ENCODE measurements at places on chromosomes 4 and X. TPM values are rescaled to one million over a fixed set of nuclear protein-coding genes. Genes with fewer than 3 reads are reported as not detected.

The MAGEA9B gene
- total RNA-seq, result 0.12 TPM

The GPC4 gene
- total RNA-seq, result not detected

The EBP gene
- total RNA-seq, result 39.8 TPM

The COL4A6 gene
- 157 TPM for total RNA-seq

The EGF gene
- 15.6 TPM for total RNA-seq

The SSX2B gene
- not detected for total RNA-seq

The RTL9 gene
- 0.02 TPM for total RNA-seq

The SSX3 gene
- total RNA-seq, result not detected

The PRKG2 gene
- total RNA-seq, result 3.3 TPM

The MAP7D3 gene
- 23.1 TPM for total RNA-seq

The APLN gene
- total RNA-seq, result 9.8 TPM

The NHS gene
- total RNA-seq, result 5.0 TPM

The RPS6KA6 gene
- total RNA-seq, result 4.0 TPM

The CCNI gene
- 147 TPM for total RNA-seq

The CT45A5 gene
- total RNA-seq, result not detected

The SPATA18 gene
- 4.1 TPM for total RNA-seq

The LPAR4 gene
- total RNA-seq, result not detected

The TCEAL2 gene
- total RNA-seq, result not detected

The UGT2B7 gene
- not detected for total RNA-seq

The SPACA5 gene
- total RNA-seq, result not detected

The MAOA gene
- total RNA-seq, result 18.2 TPM

The CASP6 gene
- 26.3 TPM for total RNA-seq

The POU4F2 gene
- total RNA-seq, result not detected

The ENPEP gene
- total RNA-seq, result 1.3 TPM

The KCND1 gene
- total RNA-seq, result 0.72 TPM

The FGFBP2 gene
- not detected for total RNA-seq

The PCSK1N gene
- total RNA-seq, result 8.1 TPM

The NHSL2 gene
- total RNA-seq, result 0.05 TPM

The MAGEA9 gene
- total RNA-seq, result not detected

The LDB2 gene
- not detected for total RNA-seq

The FAM241A gene
- 6.2 TPM for total RNA-seq

The SLITRK2 gene
- total RNA-seq, result 0.02 TPM

The GAGE12J gene
- not detected for total RNA-seq

The TCEANC gene
- 3.5 TPM for total RNA-seq

The CTAG1B gene
- total RNA-seq, result not detected

The CHRDL1 gene
- total RNA-seq, result not detected

The FREM3 gene
- total RNA-seq, result not detected

The ANK2 gene
- 24.0 TPM for total RNA-seq

The ANXA10 gene
- 2.5 TPM for total RNA-seq
